ENCODE measurements at places on chromosomes 5 and 9.
A peak's percentile ranks its signal among the peaks of the same experiment; 100 is the strongest.

DNA sequence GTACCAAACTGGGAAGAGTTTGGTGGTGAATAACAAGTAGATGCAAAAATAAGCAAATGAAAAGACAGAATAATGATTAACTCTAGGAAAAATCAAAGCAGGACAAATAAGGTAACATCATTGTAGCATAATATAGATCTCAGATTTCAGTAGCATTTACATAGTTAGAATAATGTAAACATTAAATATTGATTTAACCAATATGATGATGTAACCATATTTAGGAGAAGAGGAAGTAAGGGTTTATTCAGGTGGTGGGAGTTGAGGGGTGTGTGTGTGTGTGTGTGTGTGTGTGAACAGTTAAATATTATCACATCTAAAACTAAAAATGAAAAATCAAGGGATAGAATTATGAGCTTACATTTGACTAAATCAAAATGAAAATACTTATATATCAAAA is 143.4 kb downstream of the NPR3 start:
- DNase-seq = no peak

DNA sequence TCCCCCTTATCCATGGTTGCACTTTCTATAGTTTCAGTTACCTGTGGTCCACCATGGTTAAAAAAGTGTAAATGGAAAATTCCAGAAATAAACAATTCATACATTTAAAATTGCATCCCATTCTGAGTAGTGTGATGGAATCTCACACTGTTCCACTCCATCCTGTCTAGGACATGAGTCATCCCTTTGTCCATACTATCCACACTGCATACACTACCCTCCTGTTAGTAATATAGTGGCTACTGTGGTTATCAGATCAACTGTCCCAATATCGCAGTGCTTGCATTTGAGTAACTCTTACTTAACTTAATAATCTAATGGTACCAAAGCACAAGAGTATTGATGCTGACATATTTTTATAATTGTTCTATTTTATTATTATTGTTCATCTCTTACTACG is 100.7 kb downstream of the RAB3C start:
- no peak for DNase-seq

- DNase-seq = no peak
Measured at GRCh38 chr9:114174876-114175771, 19.8 kb downstream of the COL27A1 start.

- DNase-seq = no peak
Measured at GRCh38 chr9:71509054-71509453, 259.3 kb downstream of the CEMIP2 start.

GRCh38 chr9:38026021-38026809 is 42.8 kb downstream of the SHB start:
- DNase-seq = no peak

- DNase-seq = peak; percentile 50
Measured at GRCh38 chr9:89593727-89594427, 10.9 kb upstream of the GADD45G start.

- DNase-seq = no peak
Measured at GRCh38 chr5:88646866-88647265, 236.1 kb downstream of the MEF2C start.

- DNase-seq = no peak
Measured at GRCh38 chr9:89475891-89476440, 21.9 kb downstream of the SEMA4D start.

DNA sequence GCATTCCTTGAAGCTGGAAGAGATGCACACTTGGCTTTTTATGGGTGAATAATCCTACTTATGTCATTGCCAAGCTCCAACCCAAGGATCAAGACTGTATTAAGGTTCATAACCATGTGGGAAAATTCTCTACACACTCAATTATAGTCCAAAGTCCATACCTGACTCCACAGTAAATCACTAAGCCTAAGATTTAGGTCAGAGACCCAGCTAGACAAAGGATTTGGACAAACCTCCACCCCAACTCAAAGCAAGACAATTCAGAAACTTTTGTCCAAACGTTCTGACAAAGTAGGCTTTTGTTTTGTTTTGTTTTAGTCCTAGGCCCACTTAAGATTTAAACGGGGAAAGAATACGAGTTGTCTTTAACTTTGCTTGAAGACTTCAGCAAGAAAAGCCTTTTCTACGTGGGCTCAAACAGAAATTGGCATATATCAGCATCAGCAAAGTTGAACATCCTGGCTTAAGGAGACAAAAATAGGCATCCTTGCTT is 1.7 kb downstream of the MEGF9 start:
- no peak for DNase-seq

GRCh38 chr5:168659286-168659847 is 80.2 kb upstream of the PANK3 start:
- DNase-seq = no peak

- no peak for DNase-seq
Measured at GRCh38 chr5:96195123-96195522, 233.5 kb upstream of the ELL2 start.

DNA sequence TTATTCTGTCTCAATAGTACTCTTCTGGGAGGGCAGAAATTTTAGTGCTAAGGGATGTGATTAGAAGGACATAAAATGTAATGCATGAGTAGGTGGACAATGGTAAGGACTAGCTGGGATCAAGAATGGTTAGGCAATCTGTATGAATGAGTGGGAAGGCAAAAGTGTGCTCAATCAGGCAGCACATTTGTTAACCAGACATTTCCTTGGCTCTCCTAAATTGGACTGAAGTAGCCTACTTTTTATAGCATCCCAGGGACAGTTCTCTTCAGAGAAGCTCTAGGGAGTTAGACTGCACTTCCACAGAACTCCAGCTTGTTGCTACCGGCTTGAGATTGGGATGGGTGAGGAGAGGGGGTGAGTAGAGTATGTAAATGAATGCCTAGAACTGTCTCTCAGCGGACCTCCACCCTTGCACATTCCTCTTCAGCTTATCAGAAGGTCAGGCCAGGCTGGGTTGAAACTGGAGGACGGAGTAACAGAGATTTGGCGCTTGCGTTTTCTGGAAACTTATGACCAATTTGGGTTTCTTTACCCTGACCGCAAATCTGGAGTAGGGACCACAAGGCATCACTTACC is 19.0 kb upstream of the ARL14EPL start:
- DNase-seq = no peak

- DNase-seq = no peak
Measured at GRCh38 chr9:125551781-125552180, 155.2 kb downstream of the MAPKAP1 start.

DNA sequence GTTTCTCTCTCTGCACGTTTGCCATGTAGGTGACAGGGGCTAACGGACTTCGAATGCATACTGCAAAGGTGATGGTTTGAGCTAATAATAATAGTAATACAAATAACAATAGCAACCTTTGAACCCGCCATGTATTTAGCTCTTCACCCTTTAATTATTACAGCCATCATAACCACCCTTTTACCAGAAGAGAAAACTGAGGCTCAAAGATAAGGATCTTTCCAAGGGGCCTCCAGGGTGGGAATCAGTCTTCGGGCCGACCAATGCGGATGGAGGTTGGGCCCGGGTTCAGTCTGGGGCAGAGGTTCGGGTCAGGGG is 494 bp downstream of the CDKN2AIPNL start:
- no peak for DNase-seq

GRCh38 chr5:3010301-3010952 is 258.9 kb upstream of the IRX2 start:
- DNase-seq = no peak

DNA sequence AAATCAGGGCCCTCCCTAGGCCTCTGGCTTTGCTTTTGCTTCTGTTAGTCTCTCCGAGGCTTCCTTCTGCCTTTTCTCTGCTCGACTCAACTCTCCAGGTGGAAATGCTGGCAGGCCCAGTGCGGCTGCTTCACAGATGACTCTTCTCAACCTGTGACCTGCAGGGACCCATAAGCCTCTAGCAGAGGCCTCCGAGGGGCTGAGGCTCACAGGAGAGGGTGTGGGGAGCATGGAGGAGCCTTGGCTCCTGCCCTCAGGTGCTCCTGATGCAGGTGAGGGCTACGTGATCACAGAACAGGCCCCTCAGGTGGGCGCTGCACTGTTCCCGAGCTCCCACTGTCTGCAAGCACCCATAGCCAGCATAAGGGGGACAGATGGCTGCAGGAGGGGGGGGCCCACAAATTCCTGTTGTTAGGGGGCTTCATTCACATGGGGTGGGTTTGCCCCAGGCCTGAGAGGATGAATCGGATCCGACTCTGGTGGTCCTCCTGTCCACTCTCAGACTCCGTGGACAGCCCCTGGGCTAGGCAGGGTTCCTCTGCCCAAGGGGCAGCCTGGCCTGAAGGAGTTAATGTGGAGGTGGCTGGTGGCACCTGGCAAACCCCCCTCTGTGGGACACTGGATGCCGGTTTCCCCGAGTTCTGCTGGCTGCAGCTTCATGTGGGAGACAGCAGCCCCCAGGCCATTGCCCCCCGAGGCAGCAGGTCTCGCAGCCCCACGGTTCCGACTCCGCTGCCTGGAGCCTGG is 10.9 kb upstream of the FCN2 start:
- DNase-seq = no peak

DNA sequence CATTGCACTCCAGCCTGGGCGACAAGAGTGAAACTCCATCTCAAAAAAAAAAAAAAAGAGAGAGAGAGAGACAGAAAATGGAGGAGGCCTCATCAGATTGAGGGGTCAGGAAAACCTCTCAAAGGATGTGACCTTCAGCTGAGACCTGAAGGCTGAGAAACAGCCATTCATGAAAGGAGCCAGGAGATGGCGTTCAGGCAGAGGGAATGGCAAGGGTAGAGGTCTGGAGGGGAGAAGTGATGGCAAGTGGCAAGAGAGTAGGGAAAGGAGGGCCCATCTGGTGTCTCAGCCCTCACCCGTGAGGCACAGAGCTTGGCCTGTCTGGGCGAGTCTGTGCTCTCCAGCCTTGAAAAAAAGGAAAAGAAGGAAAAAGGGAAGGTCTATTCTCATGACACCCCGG is 17.0 kb downstream of the CAMK2A start:
- no peak for DNase-seq

GRCh38 chr5:43680286-43680685 is 77.3 kb downstream of the NNT start:
- no peak for DNase-seq

DNA sequence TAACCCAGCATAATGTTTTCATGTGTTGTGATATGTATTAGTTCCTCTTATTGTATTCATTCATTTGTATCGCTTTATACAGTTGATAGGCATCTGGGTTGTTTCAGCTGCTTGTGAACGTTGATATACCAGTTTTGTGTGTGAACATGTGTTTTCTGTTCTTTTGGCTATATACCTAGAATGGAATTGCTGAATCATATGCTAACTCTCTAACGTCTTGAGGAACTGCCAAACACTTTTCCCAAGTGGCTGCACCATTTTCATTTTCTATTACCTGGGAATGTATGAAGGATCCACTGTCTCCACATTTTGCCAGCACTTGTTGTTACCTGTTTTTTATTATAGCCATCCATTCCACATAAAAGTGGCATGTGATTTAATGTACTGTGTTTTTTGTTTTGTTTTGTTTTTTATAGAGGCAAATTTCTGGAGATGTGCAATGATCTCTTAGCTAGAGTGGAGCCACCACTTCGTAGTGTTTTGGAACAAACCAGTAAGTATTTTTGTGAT is 34.6 kb downstream of the HSPA4 start:
- no peak for DNase-seq

GRCh38 chr5:33816791-33817190 is 75.0 kb downstream of the ADAMTS12 start:
- DNase-seq = no peak

- DNase-seq = no peak
Measured at GRCh38 chr9:105413525-105413924, 34.3 kb upstream of the FSD1L start.

- DNase-seq = no peak
Measured at GRCh38 chr9:117300371-117301110, 114.3 kb downstream of the ASTN2 start.
